ENCODE measurements at places on chromosomes 3 and 15.

DNA sequence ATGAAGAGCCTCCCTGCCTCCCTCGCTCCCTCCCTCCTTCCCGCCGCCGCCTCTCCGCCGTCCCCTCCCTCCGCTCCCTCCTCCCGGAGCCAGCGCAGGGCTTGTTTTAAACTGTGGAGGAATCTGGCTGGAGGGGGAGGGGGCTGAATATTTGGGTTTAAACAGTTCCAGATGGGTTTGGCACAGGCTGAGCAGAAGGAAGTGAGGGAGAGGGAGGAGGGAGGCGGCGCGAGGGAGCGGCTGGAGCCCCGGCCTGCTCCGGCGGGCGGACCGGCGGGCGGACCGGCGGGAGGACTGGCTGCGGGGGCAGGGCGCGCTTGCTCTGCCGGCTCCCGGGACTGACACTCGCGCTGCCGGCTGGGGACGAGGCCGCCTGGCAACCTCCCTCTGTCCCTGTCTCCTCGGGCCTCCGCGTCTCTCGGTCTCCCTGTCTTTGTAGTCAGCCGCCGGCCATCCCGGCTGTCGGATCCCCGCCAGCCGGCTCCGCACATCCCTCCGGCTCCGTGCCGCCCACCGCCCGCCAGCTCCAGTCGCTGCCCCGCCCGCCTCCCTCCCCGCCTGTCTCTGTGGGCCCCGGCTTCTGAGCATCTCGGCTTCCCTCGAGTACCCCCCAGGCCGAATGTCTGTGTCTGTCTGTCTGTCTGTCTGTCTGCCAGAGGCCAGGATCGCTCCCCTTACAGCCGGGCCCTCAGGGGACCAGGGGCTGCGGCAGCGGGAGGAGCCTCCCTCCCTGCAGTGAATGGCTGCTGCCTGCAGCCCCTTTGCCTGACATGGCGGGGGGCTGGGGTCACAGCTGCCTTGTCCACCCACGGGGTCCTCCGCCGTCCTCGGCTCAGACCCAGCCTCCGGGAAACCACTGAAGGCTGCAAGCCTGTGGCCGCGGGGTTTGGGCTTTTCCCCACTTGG is 7.6 kb downstream of the EPHB3 start:
- DNase-seq, result peak; percentile 28

DNA sequence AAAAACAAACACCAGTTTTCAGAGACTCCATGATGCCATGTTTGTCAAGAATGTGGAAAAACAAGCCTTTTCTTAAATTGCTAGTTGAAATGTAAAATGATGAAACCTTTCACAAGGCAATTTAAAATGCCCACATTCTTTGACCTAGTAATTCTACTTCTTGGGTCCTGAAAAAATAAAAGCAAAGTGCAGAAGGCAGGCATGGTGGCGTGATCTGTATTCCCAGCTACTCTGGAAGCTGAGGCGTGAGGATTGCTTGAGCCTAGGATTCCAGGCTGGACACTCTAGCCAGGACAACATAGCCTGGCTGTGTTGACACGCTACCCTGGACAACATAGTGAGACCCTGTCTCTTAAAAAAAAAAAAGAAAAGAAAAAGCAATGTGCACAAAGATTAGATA is 4.3 kb upstream of the MORF4L1 start:
- DNase-seq, result no peak

GRCh38 chr3:156665291-156665690 is 9.1 kb upstream of the TIPARP start:
- no peak for DNase-seq

DNA sequence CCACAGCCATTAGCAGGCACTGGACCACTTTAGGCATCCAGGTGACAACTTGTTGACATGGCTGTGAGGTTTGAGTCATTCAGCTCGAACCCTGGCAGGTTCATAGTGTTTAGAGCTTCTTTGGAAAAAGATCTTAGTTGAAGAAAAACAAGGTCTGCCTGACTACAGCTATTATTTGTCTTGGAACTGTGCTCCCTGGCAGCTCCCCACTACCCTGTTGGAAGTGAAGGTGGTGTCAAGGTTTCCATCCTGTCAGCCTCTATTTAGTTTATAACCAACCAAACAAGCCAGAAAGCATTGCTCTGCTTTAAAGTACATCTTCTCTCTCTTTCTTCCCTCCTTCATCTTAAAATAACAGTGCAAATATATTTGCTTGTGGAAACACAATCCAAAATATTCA is 56.8 kb downstream of the KAT2B start:
- DNase-seq, result no peak

DNA sequence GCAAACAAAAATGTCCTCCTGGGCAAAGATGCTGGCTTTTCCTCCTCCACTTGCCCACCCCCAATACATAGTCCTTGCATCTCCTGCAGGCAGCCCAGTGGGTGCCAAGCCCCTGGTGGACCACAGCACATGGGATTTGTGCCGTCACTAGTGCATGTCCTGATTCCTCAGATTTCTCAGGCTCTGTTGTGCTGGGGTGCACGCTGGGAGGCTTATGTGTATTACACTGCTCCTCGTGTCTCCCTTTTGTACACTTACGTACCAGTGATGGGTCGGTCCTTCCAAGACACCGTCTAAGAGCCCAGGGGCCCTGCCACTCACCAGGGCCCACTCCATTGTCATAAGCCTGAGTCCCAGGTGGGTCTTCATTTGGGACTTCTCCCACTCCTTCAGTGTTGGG is 70.1 kb downstream of the PLXNA1 start:
- DNase-seq, result no peak

GRCh38 chr3:170043506-170043905 is 5.7 kb downstream of the GPR160 start:
- no peak for DNase-seq

DNA sequence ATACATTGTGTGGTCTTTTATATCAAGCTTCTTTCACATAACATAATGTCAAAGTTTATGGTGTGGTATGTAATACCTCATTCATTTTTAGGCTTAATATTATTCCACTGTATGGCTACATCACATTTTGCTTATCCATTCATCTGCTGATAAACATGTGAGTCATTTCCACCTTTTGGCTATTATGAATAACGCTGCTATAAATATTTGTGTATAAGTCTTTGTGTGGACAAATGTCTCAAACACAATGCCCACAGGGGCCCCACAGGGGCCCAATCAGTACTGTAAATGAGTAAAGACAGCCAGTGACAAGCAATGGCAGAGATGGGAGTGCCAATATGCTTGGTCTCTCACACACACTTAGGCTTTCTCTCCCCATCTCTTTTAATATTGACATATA is 54.2 kb downstream of the PIK3R4 start:
- DNase-seq, result no peak

DNA sequence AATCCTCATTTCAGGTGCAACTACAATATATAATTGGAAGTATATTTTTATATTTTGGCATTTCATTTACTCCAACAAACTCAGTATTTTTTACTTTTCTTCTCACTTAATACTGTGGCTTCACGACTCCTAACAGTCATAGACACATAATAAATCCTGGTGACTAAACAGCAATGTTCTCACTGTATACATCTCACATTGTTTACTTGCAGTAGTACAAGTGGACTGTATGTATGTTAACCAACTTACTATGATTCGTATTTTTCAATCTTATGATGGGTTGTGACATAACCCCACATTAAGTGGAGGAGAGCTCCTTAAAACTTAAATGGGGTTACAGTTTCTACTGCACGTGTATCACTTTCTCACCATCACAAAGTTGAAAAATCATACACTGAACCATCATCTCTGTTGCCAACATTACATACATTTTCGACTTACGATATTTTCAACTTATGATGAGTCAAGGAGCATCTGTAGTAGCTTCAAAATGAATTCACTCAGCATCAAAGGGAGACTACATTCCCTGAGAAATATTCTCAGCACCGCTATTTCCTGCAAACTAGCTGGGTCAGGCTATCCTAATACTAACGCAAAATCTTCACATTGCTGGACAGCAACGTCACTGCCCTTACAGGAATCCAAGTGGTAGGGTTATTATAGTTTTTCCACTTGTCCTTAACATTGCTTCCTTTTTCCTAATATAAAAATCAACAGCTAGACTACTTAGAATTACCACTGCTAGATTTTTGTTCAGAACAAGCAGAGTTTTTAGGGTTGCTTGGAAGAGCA is 7.3 kb downstream of the ADAM10 start:
- no peak for DNase-seq

GRCh38 chr3:120049881-120050539 is 44.2 kb downstream of the GSK3B start:
- no peak for DNase-seq

DNA sequence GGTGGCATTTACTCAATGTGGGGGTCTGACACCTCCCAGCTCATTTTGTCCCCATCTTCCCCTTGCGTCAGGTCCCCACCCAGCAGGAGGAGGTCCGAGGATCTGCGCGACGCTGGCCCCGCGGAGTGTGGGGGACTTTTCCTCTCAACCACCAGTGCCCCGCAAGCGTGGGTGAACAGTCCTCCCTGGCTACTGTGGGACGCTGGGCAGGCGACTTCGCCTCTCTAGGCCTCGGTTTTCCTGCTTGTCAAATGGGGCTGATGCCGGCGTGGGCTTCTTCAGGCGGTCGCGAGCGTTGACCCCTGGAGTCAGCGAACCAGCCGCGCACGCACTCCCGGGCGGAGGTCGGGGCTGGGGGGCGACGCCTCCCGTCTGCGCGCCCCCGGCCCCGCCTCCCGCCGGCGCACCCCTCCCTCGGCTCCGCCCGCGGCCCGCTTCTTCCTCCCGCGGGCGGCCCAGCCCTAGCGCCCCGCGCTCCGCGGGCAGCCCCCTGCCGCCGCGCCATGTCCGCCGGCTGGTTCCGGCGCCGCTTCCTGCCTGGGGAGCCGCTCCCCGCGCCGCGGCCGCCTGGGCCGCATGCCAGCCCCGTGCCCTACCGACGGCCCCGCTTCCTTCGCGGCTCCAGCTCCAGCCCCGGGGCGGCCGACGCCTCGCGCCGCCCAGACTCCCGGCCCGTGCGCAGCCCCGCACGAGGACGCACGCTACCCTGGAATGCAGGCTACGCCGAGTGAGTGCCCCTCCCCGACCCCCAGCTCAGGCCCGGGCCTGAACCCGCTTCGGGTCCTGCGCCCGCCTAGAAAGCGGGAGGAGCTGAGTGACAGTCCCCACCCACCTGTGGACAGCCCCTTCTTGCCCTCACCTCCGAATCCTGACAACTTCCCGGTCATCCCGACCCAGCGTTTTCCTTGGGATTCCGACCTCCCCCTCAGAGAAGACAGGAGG is at the start of gene PPM1M:
Gene PPM1M, plus strand, starts transcription at position 438 of the 942 bp plus-strand sequence. Its CDS starts 66 bp downstream, at position 504.
- no peak for DNase-seq

DNA sequence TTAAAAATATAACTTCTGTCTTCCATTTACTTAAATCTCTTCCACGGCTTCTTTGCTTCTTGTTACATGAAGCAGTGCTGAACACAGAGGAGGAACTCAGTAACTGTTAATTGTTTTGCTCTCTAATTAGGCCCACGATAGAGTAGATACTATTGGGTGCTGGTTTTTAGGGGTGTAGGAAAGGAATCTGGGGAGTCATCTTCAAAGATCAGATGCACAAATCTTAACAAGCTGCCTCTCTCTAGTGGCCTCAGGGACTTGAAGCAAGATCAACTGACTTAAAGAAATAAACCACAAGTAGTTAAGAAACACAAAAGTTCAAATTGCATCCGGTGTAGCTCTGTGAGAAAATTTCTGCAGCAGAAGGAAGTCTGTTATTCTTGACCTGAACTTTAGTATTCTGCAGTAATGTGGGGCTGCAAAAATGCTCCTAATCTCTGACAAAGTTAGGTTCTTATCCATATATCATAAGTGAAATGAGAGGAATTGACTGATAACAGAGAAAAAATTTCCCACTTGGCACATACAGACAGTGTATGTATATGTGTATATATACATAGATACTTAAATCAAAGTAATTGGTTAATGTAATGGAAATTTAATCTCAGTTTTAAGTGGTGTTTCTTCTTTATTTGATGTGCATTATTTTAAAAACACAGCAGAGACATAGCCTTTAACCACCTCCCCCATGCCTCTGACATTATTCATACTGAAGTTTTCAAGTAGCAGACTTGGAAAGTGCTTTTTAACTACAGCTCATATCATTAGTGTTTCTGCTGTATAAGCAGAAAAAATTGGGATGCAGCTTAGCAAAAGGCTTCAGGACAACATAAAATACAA is 51.8 kb downstream of the CHST2 start:
- DNase-seq, result no peak

GRCh38 chr15:77023576-77024272 is 28.8 kb downstream of the PSTPIP1 start:
- no peak for DNase-seq

DNA sequence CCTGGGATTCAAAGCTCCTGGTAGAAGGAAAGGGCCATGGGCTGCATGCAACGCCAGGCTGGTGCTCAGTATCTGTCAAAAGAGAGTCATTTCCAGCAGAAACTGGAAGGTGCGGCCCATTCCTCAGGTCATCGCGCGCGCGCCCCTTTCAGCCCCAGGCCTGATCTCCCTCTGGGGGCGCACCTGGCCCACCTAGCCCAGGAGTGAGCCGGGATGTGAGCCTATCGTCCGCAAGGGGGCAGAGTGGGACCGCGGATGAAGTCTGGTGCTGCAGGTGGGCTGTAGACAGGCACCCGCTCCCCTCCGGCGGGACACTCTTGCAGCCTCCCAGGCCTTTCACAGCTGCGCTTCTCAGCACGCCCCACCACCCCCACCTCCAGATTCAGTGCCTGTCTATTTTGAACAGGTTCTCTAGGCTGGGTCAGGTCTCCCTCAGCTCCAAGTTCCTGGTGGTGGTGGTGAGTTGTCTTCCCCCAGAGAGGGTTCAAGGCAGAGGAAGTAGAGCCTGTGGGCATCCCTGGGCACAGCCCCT is 5.8 kb upstream of the RPL29 start:
- no peak for DNase-seq

DNA sequence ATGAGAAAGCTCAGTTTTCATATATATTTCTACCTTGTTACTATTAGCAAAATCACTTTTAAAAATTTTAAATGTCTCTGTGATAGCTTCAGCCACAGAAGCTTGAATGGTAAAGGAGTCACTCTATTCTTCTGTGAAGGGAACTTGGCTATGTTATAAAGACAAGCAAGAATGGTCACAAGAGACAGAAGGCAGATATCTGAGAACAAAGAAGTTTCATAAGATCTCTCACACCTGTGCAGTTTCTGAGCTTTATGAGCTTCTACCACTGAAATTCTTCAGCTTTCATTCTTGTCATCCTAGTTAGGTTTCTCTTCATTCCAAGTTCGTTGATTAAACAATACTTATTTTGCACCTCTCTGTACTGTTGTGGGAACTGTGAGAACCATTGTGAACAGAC is 853.4 kb downstream of the IGSF11 start:
- no peak for DNase-seq

GRCh38 chr3:195040094-195040493 is 230.9 kb downstream of the XXYLT1 start:
- DNase-seq, result no peak

DNA sequence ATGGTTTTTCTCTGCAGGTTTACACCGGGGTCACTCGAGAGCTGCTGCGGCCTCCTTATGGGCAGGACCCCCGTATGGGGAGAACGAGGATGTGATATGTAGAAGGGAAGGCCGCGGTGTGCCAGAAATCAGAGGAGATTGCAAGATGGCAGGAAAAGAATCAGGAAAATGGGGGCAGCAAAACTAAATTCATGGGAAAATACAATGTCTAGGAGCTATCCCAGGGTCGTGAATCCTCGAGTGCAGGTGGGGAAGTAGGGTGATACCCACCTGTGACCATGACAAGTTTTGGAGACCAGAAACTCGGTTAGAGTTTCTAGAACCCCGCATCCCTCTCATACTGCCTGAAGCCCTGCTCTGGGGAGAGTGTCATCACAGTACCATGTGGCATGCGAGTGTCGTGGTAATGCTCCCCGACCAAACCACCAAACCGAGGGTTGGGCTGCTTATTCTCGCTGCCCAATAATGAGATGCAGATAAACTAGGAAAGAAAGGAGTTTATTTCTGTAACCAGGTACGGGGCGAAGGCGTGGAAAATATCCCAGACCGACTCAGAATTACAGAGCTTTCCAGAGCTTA is 781 bp downstream of the TRNT1 start:
- DNase-seq, result no peak

GRCh38 chr3:55859305-55859704 is 372.2 kb upstream of the WNT5A start:
- no peak for DNase-seq

All from hypothalamus (tissue), 51 donors.